ENCODE measurements at places on chromosomes 12 and 14.

- no peak for DNase-seq
Measured at GRCh38 chr12:91732086-91732485, 413.6 kb downstream of the BTG1 start.

GRCh38 chr12:113239811-113240331, 18.6 kb downstream of the TPCN1 start:
- DNase-seq = no peak

DNA sequence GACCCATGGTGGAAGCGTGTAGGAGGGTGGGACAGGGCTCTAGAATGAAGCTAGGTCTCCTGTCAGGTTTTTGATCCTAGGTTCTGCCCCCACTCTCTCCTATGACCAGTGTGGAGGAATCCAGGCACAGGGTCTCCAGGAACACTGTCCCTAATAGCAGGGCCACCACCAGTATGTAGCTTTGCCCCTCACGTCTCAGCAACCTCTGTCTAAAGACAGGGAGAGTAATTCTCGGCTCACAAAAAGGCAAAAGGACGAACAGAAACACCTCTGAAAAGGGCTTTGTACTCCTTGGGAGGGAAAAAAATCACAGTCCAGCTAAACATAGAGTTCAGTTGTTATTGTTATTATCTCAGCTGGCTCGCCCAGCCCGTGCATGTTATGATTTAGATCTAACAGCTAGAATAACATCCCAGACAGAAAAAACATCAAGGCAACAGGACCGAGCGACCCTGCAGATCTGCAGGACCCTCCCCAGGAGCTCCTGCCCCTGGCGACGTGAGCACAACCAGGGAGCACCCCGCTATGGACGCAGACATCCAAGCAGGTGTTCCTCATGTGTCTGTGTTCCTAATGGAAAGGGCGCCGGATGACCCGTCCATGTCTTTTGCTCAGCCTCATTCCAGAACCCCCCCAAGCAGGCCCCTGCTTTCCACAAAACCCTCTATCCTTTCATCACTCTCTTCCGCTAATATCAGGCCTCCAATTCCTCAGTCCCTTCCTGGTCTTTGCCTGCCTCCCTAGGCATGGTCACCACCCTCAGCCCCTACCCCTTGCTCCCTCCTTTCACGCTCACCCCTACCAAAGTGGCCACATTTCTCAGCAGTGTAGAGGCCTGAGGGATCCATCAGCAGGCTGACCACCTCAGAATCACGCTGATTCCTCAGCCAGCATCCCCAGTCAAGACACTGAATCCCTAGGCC, 14.2 kb upstream of the SLC6A12 start:
- DNase-seq = no peak

- DNase-seq = no peak
Measured at GRCh38 chr14:58861586-58861985, 223.8 kb downstream of the DACT1 start.

- no peak for DNase-seq
Measured at GRCh38 chr12:23929906-23930305, 19.6 kb downstream of the SOX5 start.

DNA sequence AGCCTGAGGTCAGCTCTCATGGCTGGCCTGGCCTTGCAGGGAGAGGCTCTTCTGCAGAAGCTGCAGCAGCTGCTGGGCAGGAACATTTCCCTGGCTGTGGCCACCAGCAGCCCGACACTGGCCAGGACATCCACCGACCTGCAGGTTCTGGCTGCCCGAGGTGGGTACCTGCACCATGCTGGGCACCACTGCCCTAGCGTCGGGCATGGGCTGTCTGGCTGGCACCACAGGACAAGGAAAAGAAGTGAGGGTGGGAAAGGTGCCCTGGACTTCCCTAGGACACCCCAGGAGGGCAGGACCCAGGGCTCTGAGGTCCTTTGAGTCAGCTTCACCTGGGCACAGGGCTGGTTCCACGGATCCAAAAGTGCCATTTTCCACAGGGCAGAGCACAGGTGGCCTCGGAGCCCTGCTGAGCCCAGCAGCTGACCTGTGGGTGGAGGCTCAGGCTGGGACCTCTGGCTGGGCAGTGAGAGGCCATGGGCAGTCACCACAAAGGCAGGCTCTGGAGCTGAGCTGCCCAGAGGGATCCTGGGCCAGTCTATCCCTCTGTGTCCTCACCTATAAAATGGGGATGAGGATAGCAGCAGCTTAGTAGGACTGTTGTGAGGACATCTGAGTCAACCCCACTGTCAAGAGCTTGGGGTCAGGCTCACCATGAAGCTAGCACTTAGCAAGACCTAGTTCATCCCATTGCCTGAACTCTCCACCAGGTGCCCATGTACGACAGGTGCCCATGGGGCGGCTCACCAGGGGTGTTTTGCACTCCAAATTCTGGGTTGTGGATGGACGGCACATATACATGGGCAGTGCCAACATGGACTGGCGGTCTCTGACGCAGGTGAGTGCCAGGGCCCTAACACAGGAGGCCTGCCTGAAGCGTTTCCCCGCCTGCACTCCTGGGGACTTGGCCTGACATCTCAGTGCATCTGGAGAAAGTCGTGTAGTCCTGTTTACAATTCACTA, 4.9 kb downstream of the PLD4 start:
- no peak for DNase-seq

DNA sequence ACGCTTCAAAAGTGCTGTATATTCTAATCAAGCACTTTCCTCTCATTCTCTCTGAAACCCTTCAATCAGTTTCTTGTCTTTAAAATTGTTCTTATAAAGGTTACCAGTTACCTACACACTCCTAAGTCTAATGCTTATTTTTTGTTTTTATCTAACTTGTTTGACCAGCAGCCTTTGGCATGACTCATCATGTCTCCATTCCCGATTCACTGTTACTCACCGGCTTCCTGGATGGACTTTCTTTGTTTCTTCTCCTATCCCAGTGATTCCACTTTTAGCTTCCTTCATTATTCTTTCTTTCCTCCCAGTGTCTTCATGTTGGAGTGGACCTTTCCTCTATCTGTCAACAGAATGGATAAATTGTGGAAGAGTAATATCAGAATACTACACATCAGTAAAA, 368.6 kb upstream of the CCDC196 start:
- no peak for DNase-seq

GRCh38 chr14:75863221-75863620, 118.6 kb downstream of the TGFB3 start:
- DNase-seq = no peak

GRCh38 chr14:104877806-104878550, 12.9 kb downstream of the CEP170B start:
- no peak for DNase-seq

DNA sequence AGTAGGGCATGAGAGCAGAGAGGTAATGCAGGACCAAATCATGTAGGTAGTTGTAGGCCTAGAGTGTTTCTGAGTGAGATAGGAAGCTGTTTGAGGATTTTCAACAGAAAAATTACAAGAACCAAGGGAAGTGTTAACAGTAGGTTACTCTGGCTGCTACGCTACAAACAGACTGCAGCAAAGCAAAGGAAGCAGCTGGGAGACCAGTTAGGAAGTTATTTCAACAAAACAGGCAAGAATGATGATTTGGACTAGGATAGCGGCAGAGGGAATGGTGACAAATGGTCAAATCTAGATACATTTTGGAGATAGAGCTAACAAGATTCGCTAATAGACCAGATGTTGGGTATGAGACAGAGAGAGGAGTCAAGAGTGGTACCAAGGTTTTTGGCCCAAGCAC, 26.8 kb downstream of the MRPL42 start:
- DNase-seq = no peak

- no peak for DNase-seq
Measured at GRCh38 chr12:113056631-113057488, at the start of gene DTX1. TSS of gene DTX1 (plus strand) at chr12:113056730. CDS start at chr12:113058193, 1,463 bp downstream.

DNA sequence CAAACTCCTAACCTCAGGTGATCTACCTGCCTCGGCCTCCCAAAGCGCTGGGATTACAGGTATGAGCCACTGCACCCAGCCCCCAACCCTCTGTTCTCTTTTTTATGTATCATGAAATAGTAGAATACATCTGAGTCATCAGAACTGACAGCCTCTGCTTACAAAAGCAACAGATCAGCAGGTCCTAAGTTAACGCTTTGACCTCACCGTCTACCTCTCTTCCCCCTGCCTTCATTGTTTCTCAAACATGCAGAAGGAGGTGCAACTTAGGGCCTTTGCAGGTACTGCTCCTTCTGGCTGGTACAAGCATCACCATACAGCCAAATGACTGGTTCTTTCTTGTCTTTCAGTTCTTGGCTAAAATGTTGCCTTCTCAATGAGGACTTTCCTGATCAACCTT, 249.2 kb downstream of the PAWR start:
- no peak for DNase-seq
